ENCODE measurements at places on chromosomes 7 and 10.

DNA sequence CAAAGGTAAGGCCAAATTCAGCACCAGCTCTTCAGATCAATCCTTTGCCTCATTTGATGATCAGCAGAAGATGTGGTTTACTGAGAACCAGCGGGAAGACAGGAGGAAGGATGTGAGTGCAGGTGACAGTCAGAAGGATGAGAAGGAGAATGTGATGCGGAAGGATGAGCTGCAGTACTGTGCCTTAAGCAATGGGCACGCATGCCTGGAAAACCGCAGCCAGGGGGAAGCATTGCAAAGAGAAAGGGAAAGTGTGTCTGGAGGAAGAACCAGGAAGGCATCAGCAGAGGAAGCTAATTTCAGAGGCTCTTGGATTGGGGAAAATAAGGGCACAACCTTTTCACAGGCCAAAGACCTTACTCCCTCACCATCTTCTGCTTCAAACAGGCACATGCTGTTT is 25.7 kb downstream of the C10orf71 start:
- no peak for DNase-seq

DNA sequence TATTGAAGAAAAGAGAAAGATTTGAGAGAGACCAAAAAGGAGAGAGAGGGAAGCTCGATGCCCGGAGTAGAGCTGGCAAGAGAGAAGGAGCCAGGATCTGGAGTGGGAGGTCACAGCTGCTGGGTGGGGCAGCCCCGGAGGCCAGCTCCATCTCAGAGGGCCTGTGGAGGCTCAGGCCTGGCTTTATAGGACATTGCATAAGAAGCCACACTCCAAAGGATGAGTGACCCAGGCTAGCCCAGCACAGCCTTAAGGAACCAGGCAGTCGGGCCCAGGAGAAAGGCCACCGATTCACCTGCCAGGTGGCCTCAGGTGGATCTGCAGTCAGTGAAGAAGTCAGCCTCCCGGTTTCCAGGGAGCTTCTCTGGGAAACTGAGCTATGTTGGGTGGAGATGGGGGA is 676 bp downstream of the PLAC9 start:
- no peak for DNase-seq

- no peak for DNase-seq
Measured at GRCh38 chr7:7553386-7553785, 13.3 kb upstream of the MIOS start.

DNA sequence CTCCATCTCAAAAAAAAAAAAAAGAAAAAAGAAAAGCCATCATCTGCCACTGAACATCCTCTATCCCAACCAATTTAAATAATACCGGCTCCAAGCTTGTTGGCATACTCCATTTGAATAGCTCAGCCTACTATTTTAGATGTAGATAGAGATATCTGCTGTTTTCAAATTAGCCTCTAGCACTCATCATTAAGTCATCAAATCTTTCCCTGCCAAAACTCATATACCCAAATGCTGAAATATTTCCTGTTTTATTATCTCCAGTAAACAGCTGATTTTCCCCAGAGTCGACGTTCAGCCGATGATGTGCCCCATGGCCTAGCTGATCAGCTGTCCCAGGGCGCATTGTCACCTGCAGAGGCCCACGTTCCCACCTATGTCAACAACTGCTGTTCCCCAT is 34.5 kb upstream of the FRMD4A start:
- peak; percentile 67 for DNase-seq

GRCh38 chr10:88791924-88792323 is 10.6 kb upstream of the LIPM start:
- DNase-seq = no peak

DNA sequence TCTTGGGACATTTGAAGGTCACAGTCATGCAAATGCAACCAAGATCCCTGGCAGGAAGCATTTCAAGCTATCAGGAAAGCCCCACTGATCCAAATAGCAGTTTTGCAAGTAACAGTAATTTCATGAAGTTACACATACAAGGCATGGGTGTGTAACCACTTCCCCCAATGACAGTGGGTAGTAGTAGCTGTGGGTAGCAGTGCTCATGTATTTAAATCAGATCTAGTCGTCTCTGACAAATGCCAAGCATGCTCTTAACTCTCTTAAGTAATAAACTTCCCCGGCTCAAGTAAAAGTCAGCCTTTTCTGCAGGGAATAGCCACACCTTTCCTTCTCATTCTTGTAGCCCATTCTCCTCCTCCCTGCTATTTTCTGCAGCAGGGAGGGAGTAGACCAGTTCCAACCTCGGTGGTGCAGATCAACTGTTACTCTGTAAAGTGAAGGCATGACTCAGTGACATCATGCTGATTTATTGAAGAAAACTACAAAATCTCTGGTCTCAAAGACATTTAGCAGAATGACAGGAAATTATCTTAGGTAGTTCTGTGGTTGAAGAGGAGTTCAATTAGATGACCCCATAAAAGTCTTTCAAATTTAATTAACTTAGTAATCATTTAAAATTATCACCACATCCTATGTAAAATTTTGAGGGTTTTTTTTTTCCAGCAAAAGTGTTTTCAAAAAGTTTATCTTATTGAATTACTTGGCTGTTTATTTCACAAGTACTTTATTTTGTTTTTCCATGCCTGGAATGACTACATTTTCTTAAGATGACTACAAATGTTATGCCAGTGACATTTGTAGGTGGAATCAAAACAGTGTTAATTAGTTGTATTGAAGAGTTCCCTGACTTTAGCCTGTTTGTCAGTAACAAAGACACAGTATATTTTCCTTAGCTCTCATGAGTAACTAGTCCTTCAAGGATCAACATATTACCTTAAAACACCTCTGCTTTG is 568.3 kb downstream of the INHBA start:
- DNase-seq = peak; percentile 46

DNA sequence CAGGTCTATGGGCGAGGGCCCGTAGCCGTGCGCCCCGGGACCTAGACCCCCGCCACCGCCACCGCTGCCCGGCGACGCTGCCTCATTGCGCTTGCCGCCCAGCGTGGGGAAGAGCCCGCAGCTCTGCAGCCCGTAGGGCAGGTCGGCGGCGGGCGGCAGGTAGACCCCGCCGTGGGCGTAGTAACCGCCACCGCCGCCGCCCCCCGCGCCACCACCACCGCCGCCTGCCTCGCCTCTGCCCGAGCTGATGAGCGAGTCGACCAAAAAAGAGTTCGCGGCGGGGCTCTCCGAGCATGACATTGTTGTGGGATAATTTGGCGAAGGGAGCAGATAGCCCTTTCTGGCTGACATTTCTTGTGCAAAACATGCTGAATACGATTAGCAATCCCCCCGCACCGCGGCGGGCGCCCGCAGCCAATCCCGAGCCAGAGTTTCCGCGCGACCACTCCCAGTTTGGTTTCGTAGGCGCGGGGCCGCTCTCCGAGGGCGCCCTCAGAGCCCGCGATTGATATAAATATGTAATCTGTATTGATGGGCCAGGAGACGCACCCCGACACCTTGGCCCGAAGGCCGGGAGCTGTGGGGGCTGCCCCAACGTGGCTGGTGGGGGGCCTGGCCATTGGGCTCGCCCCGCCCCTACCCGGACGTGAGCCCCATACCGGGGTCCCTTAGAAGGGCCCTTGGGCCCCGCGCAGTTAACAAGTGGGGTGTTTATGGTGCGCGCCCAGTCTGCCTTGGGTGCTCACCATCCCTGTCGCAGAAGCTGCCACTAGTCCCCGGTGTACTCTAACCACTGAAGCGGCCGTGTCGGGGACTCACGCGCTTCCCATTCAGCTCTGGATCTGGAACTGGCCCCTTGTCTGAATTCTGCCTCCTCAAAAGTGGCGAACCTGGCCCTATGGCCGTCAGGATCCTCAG is at the start of gene HOXA10:
HOXA10 (minus strand) TSS at position 365 of the 918 bp plus-strand sequence; CDS start at position 351, 14 bp downstream.
- DNase-seq = no peak

- peak; percentile 28 for DNase-seq
Measured at GRCh38 chr10:49053053-49053997, 62.0 kb downstream of the VSTM4 start.

- no peak for DNase-seq
Measured at GRCh38 chr7:37714606-37715005, 31.0 kb downstream of the GPR141 start.

- DNase-seq = no peak
Measured at GRCh38 chr10:5654218-5654755, 12.1 kb downstream of the ASB13 start.

GRCh38 chr7:124840435-124840834 is 74.8 kb upstream of the GPR37 start:
- DNase-seq = peak; percentile 55

DNA sequence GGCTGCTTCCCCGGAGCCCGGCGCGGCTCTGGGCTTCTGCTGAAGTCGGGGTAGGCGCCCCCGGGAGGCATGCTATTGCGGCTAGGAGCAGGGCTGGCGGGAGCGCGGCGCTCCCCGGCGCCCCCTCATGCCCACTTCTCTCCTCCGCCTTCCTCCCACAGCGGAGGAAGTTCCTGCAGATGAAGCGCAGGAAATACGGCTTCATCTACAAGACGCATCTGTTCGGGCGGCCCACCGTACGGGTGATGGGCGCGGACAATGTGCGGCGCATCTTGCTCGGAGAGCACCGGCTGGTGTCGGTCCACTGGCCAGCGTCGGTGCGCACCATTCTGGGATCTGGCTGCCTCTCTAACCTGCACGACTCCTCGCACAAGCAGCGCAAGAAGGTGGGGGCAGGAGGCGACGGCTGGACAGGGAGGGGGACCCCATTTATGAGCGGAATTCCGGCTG is 479 bp downstream of the CYP26A1 start:
- DNase-seq = peak; percentile 71

- DNase-seq = no peak
Measured at GRCh38 chr7:2242541-2243429, 759 bp downstream of the NUDT1 start.

Data from brain (organoid and tissue), 16 donors.